HEK293T (cell line): ENCODE measurements at places on chromosomes 3 and 15.

- peak; percentile 42 for DNase-seq
Observed at GRCh38 chr3:143885780-143886427, 37.6 kb upstream of the SLC9A9 start.

DNA sequence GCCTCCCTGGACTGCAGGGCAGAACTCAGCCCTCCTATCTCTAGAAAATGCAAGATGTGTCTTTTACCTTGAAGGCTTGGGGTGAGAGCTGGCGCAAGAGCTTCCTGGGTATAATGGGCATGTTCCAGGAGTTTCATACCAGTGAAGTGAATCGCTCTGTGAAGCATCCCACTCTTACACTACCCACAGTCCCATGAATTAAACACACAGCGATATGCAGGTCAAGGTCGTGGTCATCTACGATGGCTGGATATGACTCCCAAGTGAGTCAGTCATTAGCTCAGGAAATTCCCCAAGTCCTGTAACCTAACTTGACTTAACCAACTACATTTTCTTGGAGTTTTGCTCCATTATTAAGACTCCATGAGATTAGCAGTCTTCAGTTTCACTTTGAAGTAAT lies 439.7 kb downstream of the NTRK3 start:
- DNase-seq, result no peak

DNA sequence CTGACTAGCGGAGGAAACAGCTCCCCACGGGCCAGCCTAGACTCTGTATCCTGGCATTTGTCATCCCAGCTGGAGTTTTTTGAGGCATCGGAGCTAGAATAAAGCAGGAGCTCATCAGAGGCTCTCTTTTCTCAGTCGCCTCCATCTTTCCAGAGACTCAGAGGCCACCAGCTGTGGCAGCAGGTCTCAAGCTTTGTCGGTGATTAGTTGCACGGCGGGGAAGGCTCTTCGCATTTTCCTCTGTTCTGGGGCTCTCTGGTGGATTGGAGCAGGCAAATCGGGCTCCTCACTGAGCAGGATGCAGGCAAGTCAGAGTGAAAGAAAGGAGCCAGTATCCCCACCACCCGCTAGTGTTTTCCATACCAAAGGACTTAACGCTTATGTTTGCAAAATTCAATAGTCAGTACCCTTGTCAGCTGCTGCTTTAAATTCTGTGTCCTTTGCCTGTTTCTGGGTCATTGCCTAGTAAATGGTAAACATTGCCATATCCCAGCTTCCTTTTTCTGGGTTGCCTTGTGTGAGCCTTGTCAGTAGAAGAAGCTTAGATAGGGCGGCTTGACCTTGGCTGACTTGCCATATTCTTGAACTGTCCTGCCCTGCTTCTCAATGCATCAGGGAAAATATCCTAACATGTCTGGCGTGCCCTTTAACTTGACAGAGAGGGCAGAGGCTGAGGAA lies 127.1 kb downstream of the PTPRG start:
- no peak for DNase-seq

DNA sequence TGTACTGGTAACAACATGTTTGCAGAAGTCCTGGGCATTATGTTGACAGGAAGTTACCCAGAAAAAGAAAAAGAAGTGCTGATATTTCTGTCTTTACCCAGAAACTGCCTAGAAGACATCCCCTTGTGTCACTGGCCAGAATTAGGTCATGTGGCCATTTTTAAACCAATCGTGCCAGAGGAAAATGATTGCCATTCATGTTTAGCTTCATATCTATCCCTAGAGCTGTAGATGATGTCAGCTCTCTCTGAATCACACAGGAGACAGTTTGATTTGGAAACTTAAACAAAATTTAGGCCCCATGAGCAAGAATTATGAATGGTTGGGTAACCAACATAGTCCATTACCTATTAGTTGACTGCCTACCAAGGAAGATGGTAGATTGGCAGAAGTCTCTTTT lies 8.9 kb upstream of the PLOD2 start:
- DNase-seq, result no peak

GRCh38 chr3:185711255-185711870 lies 113.5 kb downstream of the IGF2BP2 start:
- no peak for DNase-seq

DNA sequence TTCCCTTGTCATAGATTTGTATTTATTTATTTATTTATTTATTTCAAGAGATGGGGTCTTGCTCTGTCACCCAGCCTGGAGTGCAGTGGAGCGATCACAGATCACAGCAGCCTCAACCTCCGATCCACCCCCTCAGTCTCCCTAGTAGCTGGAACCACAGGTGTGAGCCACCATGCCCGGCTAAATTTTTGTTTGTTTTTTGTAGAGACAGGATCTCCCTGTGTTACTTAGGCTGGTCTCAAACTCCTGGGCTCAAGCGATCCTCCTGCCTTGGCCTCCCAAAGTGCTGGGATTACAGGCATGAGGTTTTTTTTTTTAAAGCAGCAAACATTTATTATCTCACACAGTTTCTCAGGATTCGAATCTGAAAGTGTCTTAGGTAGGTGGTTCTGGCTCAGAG lies 2.5 kb downstream of the TTBK2 start:
- no peak for DNase-seq

GRCh38 chr15:90552162-90552928 lies 22.6 kb downstream of the CRTC3 start:
- DNase-seq, result no peak

DNA sequence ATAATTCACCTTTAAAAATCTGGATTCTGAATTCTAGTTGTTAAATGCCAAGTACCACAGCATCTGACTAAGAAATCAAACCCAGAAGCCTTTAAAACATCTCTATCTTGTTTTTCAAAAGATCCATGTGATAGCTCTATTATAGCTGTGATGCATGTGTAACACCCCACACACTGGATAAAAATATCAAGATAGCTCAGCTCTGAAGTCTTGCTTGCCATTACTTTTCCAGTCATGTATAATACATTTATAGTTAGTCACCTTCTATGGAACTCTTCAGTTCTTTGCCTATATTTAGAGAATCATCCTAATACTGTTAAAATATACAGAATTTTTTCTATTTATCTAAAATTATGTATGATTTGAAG lies 11.6 kb downstream of the ARPP19 start:
- no peak for DNase-seq

- no peak for DNase-seq
Observed at GRCh38 chr15:49041426-49041825, 4.8 kb downstream of the SECISBP2L start.

GRCh38 chr3:119664850-119665379 lies 4.5 kb upstream of the POPDC2 start:
- no peak for DNase-seq

GRCh38 chr3:174438501-174439145 lies 420.5 kb upstream of the NAALADL2 start:
- DNase-seq, result no peak

- DNase-seq, result peak; percentile 60
Observed at GRCh38 chr15:28086175-28086703, 12.9 kb downstream of the OCA2 start.

- no peak for DNase-seq
Observed at GRCh38 chr3:48129921-48130320, 58.3 kb downstream of the CDC25A start.

DNA sequence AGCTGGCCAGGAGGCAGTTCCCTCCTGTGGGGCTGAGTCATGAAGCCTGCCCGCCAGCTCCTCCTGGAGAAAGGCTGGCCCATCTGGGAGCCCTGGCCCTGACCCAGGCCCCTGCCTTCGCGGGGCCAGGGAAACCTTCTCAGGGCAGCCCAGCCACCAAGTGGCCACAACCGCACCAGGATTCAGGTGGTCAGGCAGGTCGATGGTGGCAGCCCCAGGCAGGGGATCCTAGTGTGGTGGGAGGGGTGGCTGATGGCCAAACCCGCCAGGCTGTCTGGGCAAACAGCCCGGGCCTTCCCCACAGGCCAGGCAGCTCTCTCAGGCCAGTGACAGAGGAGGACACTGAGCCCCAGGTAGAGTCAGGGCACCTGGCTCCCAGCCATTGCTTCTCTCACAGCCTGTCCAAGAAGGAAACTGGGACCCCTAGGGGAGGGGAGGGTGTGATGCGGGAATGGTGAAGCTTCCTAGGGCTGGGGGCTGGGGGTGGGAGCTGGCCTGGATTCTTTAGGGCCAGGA lies 1.2 kb downstream of the TWF2 start:
- no peak for DNase-seq

DNA sequence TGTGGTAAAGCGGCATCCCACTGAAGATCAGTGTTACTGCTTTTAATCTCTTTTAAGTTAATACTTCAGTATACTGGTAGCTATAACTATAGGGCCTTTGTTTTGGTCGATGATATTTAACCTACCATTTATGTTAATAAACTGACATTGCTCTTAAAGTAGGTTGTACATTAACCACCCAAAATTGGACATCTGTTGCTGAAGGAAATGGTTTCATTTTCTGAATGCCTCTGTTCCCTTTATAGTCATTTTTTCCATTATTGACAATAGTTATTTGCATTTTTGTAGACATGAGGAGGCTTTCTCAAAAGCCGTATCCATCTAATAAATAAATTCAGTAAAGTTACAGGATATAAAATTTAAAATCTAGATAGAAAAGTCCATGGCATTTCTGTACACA lies 252.4 kb upstream of the UBE2E1 start:
- DNase-seq, result no peak

DNA sequence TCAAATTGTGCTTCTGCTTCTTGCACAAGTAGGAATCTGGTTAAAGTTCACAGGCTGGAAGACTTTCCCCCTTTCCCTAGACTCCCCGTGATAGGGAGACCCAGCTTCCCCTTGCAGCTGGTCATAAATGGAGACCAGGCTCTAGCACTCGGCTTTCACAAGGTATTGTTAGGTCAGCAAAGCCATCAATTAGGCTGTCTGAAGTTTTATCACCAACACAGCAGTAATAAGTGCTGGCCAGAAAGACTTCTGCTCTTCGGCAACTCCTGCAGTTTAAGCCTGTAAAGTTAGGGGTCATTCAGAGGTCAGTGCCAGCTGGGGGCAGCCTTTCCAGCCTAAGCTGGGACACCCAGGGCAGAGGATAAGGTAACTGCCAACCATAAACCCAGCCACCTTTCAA lies 203.4 kb downstream of the MEIS2 start:
- DNase-seq, result peak; percentile 54

DNA sequence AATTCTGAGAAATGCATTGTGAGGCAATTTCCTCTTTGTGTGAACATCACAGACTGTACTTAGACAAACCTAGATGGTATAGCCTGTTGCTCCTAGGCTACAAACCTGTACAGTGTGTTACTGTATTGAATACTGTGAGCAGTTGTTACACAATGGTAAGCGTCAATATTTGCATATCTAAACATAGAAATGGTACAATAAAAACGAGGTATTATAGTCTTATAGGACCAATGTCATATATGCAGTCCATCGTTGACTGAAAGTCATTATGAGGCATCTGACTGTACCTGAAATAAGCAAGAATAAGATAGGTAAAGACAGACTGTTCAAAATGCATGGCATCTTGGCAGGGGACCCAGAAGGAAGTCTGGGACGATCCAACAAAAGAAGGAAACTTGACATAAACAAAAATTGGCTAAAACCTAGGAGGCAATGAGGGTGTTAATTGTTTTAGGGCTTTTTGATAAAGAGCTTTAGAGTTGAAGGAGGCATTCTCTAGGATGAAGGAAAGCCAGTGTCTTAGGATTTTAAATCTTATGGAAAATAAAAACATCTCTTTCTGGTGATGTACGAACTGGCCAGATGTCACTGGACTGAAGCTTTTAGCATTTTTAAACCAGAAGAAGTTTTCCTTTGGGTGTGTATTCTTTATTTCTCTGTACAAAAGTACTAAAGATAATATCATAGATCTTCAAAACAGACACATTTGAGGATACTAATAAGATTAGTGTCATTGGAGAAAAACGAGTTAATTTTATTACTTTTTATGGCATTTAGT lies 9.2 kb upstream of the SPRED1 start:
- DNase-seq, result no peak

- no peak for DNase-seq
Observed at GRCh38 chr3:123193448-123194101, 8.2 kb upstream of the SEC22A start.

DNA sequence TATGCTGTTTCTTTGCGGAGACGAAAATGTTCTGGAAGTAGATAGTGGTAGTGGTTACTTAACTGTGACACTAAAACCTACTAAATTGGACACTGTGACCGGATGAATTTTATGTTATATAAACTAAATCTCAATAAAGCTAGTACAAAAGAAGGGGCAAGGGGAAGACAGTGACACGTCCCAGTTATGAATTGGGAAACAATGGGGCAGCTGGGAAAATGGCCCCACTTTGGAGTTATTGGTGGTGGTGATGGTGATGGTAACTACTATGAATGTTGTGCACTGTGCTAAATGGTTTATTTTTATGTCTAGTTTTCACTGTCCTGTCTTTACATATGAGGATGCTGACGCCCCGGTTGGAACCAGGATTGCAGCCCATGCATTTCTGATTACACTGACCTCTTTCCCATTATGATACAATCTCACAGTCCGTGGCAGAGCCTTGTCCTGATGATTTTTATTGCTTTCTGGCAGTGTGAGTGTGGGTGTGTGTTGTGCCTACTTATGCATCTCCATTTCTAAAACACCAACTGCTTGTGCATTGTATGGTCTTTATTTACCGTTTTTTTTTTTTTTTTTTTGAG lies 192.0 kb downstream of the FNDC3B start:
- no peak for DNase-seq

- no peak for DNase-seq
Observed at GRCh38 chr15:99450896-99451358, 114.9 kb upstream of the MEF2A start.

DNA sequence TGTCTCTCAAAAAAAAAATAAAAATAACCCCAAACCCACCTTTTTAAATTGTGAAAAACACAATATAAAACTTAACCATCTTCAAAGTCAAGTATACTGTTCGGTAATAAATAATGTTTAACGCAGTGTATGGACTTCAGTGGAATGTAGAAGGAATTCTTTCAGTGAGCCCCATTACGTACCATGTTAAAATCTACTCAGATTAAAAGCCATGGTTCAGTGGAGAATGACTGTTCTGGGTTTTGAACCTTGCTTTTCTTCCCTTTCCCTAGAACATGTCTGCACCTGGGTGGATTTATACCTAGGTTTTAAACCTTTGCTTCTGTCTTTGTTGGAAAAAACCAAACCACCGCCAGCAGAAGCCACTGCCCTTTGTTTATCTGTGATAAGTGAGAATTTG lies 27.5 kb downstream of the DAG1 start:
- no peak for DNase-seq

DNA sequence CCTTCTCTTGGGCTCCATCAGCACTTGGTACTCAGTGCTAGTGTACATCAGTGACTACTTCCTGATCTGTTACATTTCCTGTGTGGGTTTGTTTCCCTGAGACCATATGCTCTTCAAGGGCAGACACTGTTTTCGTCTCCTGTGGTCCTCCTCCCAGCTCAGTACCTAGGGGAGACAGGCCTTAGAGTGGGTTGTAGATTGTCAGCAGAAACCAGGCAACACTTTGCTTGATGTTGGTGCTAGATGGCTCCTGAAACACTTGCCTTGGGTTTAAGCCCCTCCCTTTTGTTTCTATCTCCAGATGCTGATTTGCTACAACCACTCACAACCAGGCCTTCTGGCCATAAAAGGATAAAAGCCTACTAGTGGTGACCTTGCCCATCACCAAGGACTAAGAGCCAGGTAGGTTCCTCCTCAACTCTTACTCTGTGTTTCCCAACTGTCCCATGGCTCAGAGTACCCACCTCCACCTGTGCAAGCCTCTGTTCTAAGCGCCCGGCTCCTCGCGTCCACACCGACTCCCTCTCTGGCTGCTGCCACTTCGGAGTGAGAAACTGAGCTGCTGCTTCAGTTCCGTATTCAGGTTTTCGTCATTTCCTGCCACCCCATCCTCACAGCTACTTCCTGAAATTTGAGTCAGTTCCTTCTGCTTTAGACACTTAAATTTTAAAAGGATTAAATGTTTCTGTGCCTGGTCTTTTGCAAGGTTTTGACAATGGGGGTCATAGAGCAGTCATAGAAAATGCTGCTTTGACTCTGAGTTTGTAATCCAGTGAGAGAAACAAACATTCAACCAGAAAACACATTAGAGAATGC lies at the start of gene HCLS1:
Gene HCLS1 (minus strand): TSS at position 548 of the 816 bp plus-strand sequence. CDS start 2,556 bp downstream, outside the sequence.
- no peak for DNase-seq
